ENCODE measurements at places on chromosomes 1 and 21.

- no peak for DNase-seq
Observed at GRCh38 chr1:47805018-47805417, 192.2 kb downstream of the TRABD2B start.

- no peak for DNase-seq
Observed at GRCh38 chr1:198701766-198702539, 63.1 kb downstream of the PTPRC start.

GRCh38 chr1:221824025-221824424 lies 82.1 kb upstream of the DUSP10 start:
- no peak for DNase-seq

DNA sequence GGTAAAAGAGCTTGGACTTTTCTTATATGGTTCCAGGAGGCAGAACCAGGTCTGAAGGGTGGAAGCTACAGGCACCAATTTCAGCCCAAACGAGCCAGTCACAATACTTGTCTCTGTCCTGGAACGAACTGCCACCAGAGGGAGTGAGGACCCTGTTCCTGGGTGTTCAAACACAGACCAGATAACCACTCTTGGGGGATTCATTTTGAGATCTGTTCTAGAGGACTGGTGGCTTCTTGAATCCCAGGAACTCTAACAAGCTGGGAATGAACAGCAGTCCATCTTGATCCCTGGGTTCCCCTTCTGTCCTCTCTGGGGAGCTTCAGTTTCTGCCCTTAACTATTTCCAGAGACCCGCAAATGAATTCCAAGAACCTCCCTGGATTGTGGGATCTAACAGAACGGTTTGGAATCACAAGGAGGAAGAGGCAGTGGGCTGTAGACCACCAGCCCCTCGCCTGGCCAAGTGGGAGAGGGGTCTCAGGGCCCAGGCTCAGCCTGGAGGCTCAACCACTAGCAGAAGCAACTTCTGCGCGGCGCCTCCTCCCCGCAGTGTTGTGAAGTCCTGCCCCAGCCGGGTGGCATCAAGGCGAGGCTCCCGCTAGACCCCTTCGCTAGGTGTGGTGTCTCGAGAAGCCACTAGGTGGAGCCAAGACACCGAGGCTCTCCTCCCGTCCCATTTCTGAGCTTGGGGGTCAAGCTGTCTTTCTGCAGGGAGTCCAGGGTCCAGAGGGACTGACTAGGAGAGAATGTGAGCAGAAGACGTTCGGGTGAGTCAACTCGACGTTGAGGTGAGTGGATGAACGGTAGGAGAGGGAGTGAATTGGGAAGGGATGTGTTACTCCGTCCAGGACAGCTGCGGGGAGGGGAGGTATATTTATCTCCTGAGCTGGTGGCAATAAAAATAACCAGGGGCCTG lies 12.1 kb upstream of the NES start:
- DNase-seq = peak; percentile 62

- DNase-seq = no peak
Observed at GRCh38 chr1:27099587-27100334, 55.2 kb downstream of the SLC9A1 start.

DNA sequence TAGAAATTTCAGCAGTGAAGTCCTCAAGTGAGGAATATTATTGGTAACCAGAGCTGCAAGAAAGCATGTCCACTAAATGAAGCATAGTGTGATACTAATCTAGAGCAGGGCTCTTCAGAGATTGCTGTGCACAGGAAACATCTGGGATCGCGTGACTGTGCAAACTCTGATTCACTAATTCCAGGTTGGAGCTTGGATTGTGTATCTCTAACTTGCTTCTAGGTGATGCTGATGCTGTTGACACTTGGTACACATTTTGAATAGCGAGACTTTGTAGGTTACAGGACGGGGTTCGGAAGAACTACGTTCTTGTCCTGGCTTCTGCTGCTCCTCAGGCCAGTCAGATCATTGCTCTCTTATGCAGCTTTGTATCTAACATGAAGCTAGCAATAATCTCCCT lies 66.5 kb downstream of the PRRX1 start:
- no peak for DNase-seq

DNA sequence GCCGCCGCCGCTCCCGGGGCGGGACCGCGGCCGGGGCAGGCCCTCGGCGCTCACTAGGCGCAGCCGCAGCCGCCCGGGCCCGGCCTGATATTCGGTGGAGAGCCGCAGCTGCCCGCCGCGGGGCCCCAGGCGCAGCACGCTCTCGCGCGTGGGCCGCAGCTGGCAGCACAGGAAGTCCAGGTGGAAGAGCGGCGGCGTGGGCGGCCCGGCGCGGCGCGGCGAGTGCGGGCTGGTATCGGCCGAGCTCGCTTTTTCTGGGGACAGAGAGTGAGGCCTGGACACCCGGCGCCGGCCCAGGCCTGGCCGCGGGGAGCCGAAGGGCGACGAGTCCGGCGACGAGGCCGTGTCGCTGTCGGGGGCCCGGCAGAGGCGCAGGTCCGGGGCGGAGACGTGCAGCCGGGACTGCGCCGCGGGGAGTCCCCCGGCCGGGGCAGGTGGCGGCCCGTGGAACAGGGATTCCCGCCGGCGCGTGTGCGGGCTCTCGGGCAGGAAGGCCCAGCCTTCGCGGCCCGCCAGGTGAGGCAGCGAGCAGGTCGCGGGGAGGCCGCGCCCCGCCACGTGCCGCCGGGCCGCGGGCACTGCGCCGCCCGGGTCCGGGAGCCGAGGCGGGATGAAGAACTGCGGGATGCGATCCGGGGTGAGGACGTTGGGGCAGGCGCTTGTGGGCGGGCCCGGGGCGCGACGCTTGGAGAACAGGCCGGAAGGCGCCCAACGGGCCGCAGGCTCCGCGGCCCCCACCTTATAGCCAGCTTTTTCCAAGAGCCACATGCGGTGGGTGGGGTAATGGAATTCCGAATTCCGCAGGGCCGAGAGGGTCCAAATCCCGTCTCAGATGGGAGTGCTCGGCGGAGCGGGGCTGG lies 1.2 kb downstream of the C2CD4D start:
- DNase-seq = no peak

DNA sequence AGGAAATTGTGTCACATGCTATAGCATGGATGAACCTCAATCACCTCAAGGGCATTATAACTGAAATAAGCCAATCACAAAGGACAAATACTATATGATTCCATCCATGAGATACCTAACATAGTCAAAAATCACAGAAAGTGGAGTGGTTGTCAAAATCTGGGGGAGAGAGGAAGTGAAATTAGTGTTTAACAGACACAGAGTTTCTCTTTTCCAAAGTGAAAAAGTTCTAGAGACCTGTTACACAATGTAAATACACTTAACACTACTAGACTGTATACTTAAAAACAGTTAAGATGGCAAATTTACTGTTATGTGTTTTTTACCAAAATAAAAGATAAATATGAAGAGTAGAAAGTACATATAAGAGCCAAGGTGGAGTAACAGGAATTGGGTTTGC lies 31.8 kb downstream of the ZNF644 start:
- DNase-seq = no peak

GRCh38 chr1:239841631-239842030 lies 250.1 kb upstream of the FMN2 start:
- DNase-seq = no peak

DNA sequence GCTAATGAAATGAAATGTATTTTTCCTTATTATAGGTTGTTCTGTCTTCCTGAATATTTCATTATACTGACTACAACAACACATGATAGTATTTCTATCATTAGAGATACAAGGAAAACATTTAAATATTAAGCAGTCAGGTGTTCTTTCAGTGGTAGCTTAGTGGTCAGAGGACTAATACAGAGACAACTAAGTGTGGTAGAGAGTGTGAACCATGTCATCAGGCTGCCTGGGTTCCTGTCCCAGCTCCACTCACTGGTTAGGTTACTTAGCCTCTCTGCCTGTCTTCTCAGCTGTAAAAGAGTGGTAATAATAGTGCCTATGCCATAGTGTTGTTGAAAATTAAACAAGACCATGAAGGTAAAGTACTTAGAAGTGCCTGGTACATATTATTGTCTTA lies 3.9 kb downstream of the UAP1 start:
- no peak for DNase-seq
